ENCODE measurements at places on chromosomes 1 and 21.

- peak; percentile 74 for DNase-seq
Measured at GRCh38 chr1:9078015-9078751, 8.7 kb upstream of the SLC2A5 start.

DNA sequence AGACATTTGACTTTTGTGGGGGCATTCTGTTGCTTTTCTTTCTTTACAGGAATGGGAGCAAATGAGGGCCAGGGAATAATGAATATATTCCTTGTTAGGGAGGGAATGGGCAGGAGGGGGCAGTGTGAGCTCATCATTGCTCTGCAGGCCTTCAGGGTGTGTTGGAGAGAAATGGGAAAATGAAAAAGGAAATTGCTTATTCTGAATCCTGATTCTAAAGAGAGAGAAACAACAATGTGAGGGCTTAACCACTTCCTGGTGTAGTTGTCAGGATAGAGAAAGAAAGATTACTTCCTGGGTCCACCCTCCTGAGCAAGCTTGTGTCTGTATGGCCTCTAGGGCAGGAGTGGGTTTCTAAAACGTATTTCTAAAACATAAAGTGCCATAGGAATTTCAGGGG lies 28.3 kb downstream of the VANGL2 start:
- peak; percentile 22 for DNase-seq

GRCh38 chr1:217525773-217526490 lies 105.0 kb downstream of the GPATCH2 start:
- no peak for DNase-seq

- DNase-seq, result no peak
Measured at GRCh38 chr1:46203738-46204405, 738 bp downstream of the LURAP1 start.

DNA sequence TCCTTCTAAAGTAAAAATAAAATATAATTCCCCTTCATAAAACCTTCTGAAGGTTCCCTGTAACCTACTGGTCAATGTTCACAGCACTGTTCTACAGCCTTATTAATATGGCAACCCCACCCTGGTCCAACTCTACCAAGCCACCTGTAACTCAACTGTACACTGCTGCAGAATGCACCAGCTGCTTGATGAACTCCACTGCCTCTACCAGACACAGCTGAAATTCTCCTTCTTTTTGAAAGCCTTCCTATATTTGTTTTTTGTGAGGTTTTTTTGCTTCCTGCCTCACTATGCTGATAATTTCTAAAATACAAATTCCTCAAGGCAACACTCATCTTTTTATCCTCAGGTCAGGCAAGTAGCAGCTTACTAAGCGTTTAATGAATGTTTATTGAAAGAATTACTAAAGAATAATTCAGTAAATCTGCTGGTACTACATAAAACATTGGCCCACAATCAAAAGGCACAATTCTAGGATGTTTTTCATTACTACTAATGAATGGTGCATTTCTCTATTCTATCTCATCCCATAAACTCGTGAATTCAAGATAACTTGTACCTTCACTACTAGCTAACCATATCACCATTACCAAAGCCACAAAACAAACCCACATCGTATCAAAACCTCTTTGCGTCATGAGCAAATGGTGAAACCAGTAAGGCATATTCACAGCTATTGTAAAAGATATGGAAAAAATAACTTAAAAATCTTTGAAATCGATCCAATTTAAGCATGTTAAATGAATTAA lies 2.4 kb downstream of the SSX2IP start:
- DNase-seq, result no peak

GRCh38 chr1:89918127-89918793 lies 76.7 kb upstream of the ZNF326 start:
- DNase-seq, result no peak

- no peak for DNase-seq
Measured at GRCh38 chr1:215482079-215482478, 85.0 kb upstream of the KCTD3 start.

- no peak for DNase-seq
Measured at GRCh38 chr1:232529747-232530146, 100.2 kb downstream of the SIPA1L2 start.

GRCh38 chr1:168709405-168710363 lies 19.3 kb downstream of the DPT start:
- DNase-seq, result no peak

GRCh38 chr1:160438935-160439334 lies 38.6 kb downstream of the VANGL2 start:
- DNase-seq, result no peak

- DNase-seq, result no peak
Measured at GRCh38 chr1:3277011-3277471, 177.4 kb upstream of the ARHGEF16 start.

GRCh38 chr1:13730751-13731482 lies 30.9 kb downstream of the PRDM2 start:
- DNase-seq, result peak; percentile 61

DNA sequence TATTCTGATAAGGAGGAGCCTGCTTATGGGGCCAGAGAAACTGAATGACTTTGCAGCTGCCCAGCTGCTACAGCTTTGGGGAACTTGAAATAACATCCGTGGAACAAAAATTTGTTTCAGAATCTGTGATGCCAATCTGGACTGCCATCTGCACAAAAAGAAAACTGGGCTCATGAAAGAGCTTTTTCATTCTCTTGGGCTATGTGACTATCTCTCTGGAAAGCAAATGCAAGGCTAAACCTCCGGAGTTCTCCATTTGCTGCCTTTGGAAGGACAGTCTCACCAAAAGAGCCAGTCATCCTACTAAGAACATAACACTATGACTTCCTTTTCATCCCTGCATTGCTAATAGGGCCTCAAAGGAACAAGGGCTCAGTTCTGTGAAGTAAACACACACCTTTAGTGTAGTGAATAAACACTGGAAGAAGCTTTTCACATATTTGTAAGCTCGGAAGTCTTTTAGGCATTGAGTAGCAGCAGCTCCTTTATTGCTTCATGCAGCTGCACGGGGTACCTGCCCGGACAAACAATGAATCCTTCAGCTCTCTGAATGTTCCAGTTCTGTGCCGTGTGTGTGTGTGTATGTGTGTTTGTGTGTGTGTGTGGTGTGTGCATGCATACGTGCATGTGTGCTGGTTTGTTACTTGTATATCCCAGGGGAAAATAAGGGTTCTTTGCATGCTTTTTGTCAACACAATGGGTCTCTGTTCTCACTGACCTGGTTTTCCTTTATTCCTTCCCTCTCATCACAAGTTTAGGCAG lies 255.5 kb upstream of the SGIP1 start:
- no peak for DNase-seq

DNA sequence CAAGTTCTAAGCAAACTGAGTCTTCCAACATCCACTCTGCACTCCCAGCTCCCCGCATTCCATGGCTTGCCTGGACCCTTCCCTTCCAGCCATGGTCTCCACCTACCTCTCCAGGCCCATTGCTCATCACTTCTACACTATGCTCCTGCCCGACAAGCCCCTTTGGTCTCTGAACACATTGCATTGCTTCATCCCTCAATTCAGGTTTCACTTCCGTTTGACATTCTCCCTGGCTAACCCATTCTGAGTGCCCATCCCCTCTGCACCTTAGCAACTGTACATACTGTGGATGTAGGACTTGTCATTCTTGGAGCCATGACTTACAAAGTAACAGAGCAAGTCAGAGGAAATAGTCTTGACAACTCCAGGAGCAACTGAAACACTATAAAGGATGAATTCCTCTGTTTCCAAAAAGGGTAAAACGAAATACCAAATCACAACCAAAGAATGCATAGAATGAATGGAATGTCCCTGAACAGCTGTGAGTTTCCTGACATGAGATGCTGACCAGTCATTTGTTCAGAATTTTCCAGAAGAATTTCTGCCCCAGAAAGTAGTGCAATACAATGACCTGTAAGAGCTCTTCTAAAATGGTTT lies 66.7 kb downstream of the KCNJ6 start:
- peak; percentile 41 for DNase-seq

- DNase-seq, result no peak
Measured at GRCh38 chr1:39174390-39175081, 30.0 kb upstream of the MACF1 start.

DNA sequence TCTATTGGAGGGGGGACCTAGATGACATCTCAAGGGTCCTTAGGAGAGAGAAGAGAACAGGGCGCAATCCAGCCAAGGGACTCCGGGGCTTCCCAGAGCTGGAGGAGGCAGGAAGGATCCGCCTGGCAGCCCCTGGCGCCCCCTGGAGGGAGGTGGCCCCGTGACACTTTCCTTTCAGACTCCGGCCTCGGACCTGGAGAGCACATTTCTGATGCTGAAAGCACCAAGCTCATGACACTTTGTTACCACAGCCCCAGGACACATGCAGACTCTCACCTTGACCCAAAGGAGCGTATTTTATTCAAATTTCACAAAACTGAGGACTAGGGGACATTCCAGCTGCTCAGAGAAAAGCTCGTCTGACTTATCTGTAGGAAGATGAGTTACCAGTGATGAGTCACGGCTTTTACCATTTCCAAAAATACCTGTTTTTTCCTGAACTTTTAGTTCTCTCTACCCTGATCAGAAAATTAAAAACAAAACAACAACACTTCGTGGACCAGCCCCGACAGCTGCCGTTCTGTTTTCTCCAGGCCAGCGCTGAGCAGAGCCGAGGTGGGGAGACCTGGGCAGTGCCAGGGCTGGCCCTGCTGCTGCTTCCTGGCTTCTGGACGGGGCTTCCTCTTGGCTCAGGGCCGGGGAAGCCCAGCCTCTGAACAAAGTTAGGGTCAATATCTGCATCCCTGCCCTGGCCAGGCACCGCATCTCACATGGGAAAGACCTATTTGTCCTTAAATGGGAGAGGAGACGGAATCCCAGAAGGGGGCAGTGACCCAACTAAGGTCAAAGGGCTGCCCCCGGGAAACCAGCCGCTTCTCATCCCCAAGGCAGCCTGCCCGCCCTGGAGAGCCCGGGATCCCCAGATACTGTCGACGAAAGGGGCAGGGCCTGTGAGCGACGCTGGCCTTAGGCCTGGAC lies 21.6 kb upstream of the POFUT2 start:
- DNase-seq, result peak; percentile 42

GRCh38 chr1:160438317-160438918 lies 38.1 kb downstream of the VANGL2 start:
- DNase-seq, result no peak

GRCh38 chr1:172928412-172928811 lies 122.3 kb downstream of the TNFSF18 start:
- DNase-seq, result no peak

DNA sequence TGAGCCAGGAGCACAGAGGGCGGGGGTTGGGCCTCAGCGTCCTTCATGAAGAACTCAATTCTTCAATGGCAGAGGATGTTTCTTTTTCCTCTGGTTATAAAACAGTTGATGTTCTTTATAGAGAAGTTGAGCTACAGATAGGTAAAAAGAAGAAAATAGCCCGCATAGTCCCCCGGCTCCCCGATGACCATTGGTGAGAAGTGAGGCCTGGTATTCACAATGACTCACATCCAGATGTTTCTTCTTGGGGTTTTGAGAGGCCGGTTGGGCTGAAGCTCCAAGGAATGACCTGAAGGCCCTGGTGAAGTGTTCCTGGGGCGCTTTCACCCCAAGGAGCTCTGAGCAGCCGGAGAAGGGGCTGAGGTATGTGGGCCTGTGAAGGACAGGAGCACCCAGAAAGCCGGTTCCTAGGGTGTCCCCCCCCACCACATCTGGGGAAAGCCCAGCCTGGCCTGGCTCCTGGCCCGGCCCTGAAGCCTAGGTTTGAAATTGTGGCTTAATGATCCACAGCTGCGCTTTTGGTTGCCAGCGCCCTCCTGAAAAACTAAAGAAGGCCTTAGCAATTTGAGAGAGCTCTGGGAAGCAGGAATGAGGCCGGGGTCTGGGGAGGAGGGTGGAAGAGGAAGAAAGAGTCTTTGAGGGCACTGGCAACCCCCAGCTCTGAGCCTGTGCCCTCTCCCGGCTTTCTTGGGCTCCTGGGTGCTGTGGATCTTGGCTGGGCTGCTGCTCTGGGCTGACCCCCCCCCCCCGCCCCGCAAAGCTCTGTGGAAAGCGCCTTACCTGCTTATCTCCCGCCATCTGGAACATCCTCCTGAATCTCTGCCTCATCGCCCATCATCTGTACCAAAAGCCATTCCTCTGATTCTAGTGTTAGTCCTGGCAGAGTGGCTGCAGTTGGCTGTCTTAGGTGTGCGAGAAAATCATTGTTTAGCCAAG lies 444.7 kb downstream of the CAMTA1 start:
- no peak for DNase-seq

DNA sequence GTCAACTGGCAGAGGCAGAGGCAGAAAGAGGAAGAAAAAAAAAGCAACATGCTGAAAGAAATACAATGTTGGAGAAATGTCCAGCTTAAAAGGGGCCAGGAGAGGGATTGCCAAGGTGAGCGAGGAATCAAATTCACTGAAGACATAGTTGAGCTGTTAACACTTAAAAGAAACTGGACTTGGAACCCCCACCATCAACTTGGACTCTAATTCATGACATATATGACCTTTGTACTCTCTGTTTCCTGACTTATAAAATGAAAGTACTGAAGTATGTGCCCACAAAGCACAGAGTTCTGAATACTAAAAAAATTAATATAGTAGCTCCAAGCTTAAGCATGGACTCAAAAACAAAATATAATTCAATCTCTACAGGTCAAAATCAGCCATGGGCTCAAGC lies 16.1 kb downstream of the PRR9 start:
- no peak for DNase-seq

DNA sequence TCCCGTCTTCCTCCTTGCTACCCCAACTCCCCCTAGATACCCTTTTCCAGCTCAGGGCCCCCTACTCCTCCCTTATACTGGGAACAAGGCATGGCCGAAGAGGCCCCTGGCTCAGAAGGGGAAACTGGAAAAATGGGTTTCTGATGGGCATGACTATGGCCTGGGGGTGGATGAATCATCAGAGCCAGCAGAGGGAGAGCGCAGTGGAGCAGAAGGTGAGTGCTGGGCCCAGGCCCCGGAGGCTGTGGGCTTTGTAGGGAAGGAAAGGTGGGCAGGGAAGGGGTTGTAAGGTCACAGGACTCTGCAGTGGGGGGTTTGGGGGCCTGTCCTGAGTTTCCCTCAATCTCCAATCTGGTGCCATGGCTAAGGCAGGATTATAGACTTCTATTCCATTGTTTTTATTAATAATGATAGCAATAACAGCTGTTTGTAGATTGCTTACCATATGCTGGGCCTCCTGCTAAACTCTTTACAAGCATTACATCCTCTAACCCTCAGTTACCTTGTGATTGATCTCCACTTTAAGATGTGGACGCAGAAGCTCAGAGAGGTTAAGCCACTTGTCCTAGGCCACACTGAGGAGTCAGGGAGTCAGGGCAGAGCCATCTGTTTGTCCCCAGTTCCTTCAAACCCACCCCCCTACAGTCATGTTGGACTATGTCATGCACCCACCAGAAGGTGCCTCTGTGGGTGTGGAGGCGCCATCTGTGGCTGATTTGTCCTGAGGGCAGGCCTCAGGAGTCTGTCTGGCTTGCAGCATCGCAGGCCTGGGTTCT lies 36.2 kb upstream of the ZNF362 start:
- no peak for DNase-seq

GRCh38 chr1:177230228-177231016 lies 59.7 kb downstream of the BRINP2 start:
- DNase-seq, result no peak

- DNase-seq, result peak; percentile 95
Measured at GRCh38 chr21:44873356-44874239, at the start of gene PTTG1IP. TSS of gene PTTG1IP (minus strand) at chr21:44873690. CDS start at chr21:44873616, 74 bp downstream.

GRCh38 chr21:23160914-23161313 lies 2162.7 kb downstream of the NCAM2 start:
- no peak for DNase-seq

Data from CD14-positive monocyte (primary cell).